Muscle of leg (tissue), 16 donors: ENCODE measurements at places on chromosomes 13 and 19. TPM values are rescaled to one million over a fixed set of nuclear protein-coding genes. Genes with fewer than 3 reads are reported as not detected.

SNRPA gene
- 27.0 TPM for total RNA-seq

NAPSA gene
- 0.40 TPM for total RNA-seq

ADGRE2 gene
- 0.31 TPM for total RNA-seq

QPCTL gene
- 2.2 TPM for total RNA-seq

SYCN gene
- total RNA-seq: not detected

ZNF296 gene
- total RNA-seq: 0.13 TPM

ZNF256 gene
- 6.7 TPM for total RNA-seq

PEAK3 gene
- total RNA-seq: not detected
